ENCODE measurements at places on chromosomes 3 and 15.

- no peak for DNase-seq
Measured at GRCh38 chr3:140334132-140334929, 343.5 kb upstream of the TRIM42 start.

DNA sequence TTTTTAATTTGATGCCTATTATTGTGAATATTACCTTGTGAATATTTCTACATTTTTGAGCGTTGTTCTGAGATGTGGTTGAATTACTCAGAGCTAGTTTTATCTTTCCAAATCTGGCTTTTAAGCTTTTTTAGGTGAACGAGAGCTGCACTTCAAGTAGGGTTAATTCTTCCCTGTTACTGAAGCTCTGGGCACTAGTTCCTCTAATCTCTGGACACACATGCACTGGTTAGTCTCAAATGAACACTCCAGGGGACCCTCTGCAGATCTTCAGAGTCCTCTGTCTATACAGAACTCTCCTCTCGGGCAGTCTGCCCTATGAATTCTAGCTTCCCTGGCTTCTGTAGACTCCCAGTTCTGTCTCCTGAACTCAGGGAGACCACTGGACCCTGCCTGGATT is 237.5 kb upstream of the TBC1D5 start:
- DNase-seq = no peak

DNA sequence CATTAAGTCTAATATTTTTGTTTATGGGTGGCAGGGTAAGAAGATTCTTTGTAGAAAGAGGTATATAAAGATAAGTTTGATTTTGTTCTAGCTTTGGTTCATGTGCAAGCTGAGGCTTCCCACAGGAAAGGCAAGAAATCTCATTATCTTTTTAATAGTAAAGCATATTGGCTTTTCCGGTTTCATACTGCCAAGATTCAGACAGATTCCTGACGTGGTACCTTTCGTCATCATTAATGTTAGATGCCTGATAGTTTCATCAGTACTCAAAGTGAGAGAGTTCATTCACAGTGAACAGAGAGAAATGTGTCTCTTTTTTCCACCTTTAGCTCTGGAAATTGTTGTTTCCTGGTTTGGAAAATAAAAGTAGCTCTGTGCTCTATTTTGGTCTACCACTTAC is 16.5 kb downstream of the TPM1 start:
- DNase-seq = no peak

GRCh38 chr3:149080011-149080698 is 6.2 kb downstream of the HLTF start:
- DNase-seq = no peak

- no peak for DNase-seq
Measured at GRCh38 chr3:102036472-102036871, 187.2 kb downstream of the NFKBIZ start.

GRCh38 chr15:28014623-28015200 is 84.4 kb downstream of the OCA2 start:
- no peak for DNase-seq

GRCh38 chr3:115931581-115931980 is 308.3 kb downstream of the GAP43 start:
- DNase-seq = no peak

DNA sequence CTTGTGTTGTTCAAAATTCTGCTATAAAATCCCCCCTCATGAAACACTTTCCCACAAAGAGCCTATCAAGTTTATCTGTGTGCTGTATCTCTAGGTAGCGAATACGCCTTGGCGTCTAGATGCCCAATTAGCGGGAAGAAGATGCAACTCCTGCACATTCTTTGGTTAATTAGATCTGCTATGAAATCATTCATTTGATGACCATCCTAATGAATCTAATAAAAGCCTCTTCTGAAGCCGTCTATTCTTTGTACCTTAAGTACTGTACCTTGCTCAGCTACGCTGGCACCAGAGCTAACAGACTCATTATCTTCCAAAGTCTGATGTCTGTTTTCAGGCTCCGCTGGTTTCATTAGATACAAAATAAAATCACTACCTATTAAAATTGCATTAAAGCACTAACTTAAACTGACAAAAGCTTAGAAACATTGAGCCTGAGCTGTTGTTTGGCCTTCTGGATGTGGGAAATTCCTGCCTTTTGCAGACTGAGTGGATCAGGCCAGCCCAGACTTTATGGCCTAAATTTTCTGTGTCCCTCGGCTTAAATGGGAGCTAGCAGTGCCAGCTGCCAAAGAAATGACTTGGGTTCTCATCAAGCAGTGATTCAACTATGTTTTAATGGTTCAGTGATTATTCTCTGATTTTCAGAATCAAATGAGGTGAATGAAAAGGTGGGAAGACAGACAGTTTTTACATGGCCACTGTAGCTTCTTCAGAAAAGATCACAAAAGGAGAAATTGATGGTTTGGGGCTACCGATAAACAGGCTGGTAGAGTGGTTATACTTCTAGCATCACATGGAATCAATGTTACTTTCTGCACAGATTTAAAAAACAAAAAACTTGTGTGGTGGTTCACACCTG is 28.4 kb upstream of the CHST2 start:
- DNase-seq = no peak

DNA sequence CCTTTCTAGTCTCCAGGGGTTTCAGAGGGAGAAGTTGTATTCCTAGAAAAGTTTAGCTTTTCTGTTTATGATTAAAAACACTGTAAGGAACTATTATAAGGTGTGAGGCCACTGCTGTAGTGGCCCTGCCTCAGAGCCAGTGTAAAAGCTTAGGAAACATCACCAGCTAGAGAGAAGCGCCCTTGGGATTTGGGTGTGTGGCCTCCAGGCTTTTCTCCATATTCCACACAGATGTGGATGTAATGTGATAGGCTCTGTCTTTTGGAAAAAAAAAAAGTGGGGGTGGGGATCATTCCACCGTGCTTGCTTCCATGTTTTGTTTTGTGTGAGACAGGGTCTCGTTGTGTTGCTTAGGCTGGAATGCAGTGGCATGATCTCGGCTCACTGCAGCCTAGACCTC is 13.9 kb downstream of the SEC61A1 start:
- DNase-seq = no peak

DNA sequence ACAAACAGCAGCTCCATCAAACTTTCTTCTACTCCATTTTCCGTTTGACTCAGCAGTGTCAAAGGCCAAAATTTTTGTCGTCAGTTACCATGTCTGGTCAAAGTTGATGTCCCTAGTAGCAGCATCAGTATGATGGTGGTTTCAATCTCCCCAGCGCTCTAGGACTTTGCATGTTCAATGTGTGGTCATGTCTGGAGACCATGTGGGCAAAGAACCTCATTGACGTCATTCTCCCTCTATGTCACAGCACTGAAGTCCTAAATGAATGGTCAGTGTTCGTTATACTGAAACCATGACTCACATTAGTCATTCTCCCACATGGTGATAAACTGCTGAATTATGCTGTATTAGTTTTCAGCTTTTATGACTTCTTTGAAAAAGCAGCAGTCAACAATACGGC is 23.2 kb downstream of the SHC4 start:
- no peak for DNase-seq

GRCh38 chr3:192655628-192656027 is 71.7 kb downstream of the FGF12 start:
- no peak for DNase-seq

Data from stimulated activated CD4-positive, alpha-beta T cell treated with anti-CD3 and anti-CD28 coated beads, Interleukin-1b, Interleukin-23, amount 100 ng/mL, for 1 hour (primary cell).